ENCODE measurements at places on chromosomes 3 and 15.

DNA sequence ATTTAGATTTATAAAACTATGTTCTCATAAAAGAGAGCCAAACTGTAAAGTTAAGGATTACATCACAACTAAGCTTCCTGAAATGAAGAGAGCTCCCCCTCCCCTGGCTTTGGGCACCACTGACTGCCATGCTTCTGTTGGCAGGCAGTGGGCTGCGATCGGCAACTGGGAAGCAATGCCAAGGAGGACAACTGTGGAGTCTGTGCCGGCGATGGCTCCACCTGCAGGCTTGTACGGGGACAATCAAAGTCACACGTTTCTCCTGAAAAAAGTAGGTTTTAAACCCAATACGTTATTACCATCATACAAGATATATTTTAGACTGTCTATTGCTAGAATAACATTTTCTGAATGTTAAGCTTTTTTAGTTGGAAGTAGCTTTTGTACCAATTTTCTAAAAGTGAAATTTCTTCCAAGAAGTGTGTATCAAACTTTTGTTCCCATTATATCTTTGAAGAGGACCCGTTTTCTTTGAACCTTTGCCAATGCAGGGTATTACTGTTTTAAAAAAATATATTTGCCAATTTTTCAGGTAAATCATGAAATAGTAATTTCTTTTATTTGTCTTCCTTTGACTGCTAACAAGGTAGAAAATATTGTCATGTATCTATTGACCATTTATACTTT lies 184.1 kb downstream of the ADAMTSL3 start:
- no peak for DNase-seq

- DNase-seq = no peak
These were observed 269.4 kb downstream of the CLSTN2 start for GRCh38 chr3:140204271-140204984.

GRCh38 chr15:90609242-90610180 lies 79.8 kb downstream of the CRTC3 start:
- no peak for DNase-seq

- no peak for DNase-seq
These were observed 813.4 kb upstream of the EPHA6 start for GRCh38 chr3:96000966-96001365.

DNA sequence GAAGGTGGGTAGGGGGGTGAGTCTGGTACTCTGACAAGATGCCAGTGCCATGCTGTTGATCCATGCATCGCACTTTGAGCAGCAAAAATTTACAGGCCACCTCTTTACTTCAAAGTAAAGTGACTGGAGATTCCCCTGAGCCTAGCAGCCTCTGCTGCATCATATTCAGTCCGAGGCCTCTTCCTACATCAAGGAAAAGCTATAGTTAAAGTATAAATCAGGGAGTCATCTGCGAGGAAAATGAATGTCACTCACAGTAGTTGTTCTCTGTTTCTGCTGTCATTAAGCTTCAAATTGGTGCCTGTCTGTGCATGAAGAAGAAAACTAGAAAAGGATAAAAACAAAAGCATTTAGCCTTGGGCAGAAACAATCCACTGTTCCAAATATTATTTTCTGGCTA lies 706.2 kb downstream of the TBL1XR1 start:
- DNase-seq = no peak

- no peak for DNase-seq
These were observed 230.0 kb upstream of the CTDSPL start for GRCh38 chr3:37631686-37632085.

DNA sequence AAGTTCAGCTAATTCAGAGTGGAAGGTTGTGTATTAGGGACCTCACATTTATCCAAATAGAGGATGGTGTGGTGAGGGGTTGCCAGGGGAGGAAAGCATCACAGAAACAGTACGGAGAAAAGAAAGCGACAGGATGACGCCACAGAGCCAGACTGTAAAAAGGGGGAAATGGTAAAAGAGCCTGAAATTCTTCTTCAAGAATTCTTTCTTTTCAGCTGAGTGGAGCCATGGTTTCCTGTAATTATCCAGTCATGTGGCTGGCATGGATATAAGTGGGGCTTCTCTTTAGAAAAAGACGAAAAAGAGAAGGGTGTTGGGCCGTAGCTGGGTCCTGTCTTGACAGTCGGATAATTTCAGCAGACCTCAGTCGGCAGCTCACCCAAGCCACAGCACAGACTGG lies 24.5 kb upstream of the PSMD6 start:
- DNase-seq = no peak

GRCh38 chr3:42876401-42876800 lies 722 bp upstream of the CYP8B1 start:
- no peak for DNase-seq

GRCh38 chr3:171688002-171688401 lies 122.3 kb downstream of the PLD1 start:
- no peak for DNase-seq

- no peak for DNase-seq
These were observed 1.5 kb downstream of the TYRO3 start for GRCh38 chr15:41560572-41560874.

GRCh38 chr3:97952280-97952679 lies 20.0 kb downstream of the RIOX2 start:
- DNase-seq = no peak

DNA sequence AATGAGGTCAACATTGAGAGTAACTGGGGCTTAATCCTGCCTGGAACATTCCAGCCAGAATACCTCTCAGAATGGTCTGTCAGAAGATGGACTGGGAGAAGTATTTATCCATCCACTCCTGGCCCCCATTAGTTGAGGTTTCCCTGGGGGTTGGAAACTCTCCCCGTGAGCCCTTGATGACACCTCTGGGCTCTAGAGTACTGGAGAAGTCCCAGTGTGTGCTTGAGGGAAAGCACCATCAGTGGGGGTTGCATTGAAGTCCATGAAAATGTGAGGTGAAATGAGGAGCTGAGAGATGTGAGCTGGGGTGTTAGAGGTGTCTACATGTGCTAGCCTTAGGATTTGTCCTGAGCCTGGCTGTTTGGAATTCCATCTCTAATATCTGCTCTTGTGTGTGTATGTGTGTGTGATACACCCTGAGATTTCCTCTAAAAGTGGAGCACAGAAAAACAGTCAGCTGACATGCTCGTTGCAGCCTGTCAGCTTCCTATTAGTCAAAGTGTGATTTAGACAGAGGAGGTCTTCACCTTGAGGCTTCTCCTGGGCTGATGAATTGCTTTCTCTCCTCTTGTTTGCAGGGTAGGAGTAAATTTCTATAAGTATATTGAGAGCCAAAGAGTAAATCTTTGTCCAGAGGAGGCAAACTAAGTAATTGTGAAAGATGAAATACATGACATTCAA lies 67.6 kb downstream of the NR1D2 start:
- no peak for DNase-seq

- no peak for DNase-seq
These were observed 201.3 kb downstream of the RBMS3 start for GRCh38 chr3:29481969-29482767.

DNA sequence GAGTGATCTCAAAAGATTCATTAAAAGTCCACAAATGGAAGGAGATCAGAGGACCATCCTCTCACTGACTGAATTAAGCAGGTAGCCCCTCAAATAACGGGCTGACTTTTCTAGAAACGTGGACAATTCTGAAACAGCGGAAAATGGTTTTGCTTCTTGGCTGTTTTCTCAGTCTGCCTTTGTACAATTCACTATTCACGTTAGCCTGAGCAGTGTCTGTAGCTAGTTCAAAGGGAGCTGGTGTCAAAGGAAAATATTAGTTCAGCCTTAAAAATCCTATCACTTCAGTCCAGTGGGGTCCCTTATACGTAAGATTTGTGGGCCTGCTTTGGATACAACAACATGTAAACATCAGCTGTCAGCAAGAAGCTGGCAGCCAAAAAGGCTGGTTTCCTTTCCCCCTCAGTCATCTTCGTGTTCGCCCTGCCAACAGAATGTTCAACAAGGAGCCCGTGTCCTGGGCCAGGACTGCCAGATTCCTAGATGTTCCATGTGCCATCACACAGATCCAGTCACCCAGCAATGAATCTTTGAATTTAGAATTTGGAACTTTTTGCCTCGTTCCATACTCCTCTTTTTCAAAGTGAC lies 19.3 kb downstream of the LMCD1 start:
- DNase-seq = no peak

- no peak for DNase-seq
These were observed 17.8 kb downstream of the DIPK2A start for GRCh38 chr3:143989461-143989860.

- no peak for DNase-seq
These were observed 27.1 kb upstream of the SEMA3F start for GRCh38 chr3:50128001-50128400.

DNA sequence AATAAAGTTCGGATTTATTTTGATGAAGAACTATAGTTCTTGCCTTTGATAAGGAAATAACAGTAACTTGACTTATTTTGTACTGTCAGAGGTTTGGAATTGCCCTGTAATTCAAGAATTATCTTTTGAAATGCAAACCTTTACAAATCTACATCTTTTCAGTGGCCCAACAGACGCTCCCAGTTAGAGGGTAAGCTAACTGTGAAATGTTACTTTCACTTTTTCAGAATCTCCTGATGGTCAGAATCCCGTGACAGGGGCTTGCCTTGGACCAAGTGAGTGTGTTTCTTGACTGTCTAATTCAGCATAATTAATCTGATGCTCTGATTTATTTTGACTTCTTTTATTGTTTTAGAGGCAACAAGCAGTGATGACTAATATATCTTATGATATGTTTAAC lies 262.5 kb downstream of the PLOD2 start:
- no peak for DNase-seq

- no peak for DNase-seq
These were observed 238.1 kb upstream of the SGO1 start for GRCh38 chr3:20424086-20424485.

- no peak for DNase-seq
These were observed 48.6 kb upstream of the LDHAL6B start for GRCh38 chr15:59157840-59158700.

DNA sequence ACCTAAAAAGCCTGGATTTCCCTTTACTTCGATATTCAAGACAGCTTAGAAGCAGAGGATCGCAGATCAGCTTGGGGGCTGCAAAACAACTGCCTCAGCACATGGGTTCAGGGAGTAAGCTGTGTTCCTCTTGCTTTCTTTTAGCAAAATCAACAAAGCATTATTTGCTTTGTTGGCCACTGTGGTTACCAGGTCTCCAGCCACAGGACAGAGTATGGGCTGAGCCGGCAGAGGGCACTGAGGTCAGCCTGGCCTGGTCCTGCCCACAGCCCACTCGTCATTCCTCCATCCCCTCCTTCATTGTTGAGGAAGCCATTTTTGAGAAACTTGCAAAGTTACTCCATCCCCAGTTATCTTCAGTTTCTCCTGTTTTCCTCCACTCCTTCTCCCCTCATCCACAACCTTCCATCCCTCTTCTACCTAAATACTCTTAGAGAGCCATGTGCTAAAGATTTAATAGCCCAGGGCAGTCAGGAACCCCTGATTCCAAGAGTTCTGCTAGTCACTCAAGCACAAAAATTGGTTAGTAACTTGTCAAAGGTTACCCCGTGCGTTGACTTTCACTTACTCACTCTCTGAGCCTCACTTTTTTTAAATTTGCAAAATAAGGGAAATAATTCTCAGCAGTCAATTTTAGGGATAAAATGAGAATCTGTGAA lies 60.0 kb upstream of the HES1 start:
- no peak for DNase-seq

- peak; percentile 56 for DNase-seq
These were observed 225.9 kb upstream of the C2CD4B start for GRCh38 chr15:62390791-62391640.

- no peak for DNase-seq
These were observed 27.1 kb downstream of the TBC1D2B start for GRCh38 chr15:78050441-78050809.

- no peak for DNase-seq
These were observed 20.4 kb upstream of the SATB1 start for GRCh38 chr3:18445401-18446148.
